ENCODE measurements at places on chromosomes 4 and X. TPM values are rescaled to one million over a fixed set of nuclear protein-coding genes. Genes with fewer than 3 reads are reported as not detected.
A peak's percentile ranks its signal among the peaks of the same experiment; 100 is the strongest.

Gene USP27X
- 1.6 TPM for total RNA-seq

Gene GAGE12E
- total RNA-seq: not detected

Gene MAGEA1
- total RNA-seq: not detected

Gene MAGEB10
- total RNA-seq: not detected

Gene ARHGAP36
- not detected for total RNA-seq

Gene GAB1
- total RNA-seq: 13.1 TPM

Gene P2RY4
- total RNA-seq: not detected

GRCh38 chr4:26787461-26788340 lies 72.9 kb upstream of the STIM2 start:
- DNase-seq: peak; percentile 63

DNA sequence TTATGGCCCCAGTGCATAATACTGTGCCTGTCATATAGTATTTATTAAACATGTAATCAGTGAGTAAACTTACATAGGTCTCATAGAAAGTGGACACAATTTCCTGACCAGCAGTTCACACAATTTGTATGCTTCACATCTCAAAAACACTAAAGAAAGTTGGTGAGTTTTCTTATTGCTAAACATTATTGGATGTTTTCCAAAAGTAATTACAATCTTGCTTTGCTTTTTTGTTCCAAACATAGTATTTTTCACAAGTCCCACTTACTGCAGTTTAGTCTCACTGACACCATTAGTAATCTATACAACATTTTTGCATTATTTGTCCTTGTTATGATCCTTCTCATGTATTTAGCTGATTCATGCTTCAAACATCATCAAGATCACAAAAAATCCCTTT lies 132.5 kb downstream of the TBCK start:
- no peak for DNase-seq

DNA sequence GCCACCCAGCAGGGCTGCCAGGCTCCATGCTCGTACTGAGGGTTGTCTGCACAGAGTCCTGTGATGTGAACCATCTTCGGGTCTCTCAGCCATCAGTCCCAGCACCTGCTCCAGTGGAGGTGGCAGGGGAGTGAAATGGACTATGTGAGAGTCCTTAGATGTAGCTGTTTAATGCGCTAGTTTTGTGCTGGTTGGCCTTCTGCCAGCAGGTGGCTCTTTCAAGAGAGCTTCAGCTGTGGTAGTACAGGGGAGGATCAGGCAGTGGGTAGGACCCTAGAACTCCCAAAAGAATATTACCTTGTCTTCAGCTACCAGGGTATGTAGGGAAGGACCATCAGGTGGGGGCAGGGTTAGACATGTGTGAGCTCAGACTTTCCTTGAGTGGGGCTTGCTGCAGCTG lies 1066.0 kb downstream of the GLUD2 start:
- DNase-seq: no peak

DNA sequence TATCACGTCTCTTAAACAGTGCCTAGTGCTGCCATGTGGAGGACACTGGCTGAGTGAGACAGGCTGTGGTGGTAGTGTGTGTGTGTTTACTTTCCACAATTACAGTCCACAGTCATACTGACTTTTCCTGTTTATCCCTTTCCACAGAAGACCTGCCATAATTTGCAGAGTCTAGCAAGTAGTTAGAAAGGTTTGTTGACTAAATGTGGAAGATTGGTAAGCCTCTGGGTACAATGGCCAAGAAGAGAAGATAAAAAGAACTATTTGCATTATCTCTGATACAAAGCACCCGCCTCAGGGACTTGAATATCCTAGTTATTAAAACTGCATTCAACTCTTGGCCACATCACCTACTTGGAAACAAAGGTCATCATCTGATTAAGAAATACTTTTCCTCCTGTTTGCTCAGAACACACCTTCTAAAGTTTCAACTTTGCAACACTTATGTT lies 89.1 kb downstream of the FAM13A start:
- DNase-seq: no peak

GRCh38 chr4:67550857-67551256 lies 5.6 kb upstream of the CENPC start:
- no peak for DNase-seq

DNA sequence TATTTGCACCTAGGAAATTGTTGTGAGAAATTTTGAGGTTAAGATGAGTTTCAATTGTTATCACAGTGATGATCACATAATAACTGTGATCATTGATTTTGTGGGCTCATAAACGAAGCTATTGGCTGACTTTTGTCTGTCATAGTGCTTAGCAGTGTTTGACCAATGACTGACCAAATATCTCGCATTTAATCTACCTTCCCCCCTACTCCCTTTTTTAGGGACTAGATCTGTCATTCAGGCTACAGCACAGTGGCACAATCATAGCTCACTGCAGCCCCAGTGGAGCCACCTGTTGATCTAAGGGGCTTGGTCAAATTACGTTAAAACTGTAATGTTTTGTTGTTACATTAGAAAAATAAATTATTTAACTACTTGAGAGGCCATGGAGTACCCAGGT lies 1.5 kb downstream of the FUNDC2 start:
- DNase-seq: peak; percentile 6

GRCh38 chrX:153406011-153406410 lies 4.9 kb upstream of the PNMA6E start:
- no peak for DNase-seq

DNA sequence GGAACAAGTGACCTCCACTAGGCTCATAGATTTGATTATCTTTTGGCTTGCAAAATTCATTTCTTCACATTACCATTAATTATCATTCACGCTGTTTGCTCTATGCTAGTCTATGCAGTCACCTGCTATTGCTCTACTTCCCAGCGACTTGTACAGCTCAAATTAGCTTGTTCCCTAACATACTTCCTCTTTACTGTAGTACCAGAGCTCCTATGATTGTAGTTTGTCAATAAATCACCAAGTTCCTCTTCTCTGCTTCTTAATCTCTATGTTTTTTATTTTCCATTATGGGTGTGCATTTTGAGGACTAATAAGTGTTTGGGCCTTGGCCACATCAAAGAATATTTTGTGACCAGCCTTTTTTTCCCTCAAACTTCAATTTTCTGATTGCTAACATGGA lies 6.2 kb upstream of the GSPT2 start:
- no peak for DNase-seq

GRCh38 chr4:138522366-138522765 lies 280.2 kb upstream of the SLC7A11 start:
- DNase-seq: peak; percentile 16

GRCh38 chr4:137861682-137862081 lies 329.4 kb upstream of the PCDH18 start:
- no peak for DNase-seq

All from A172 (cell line).